ENCODE measurements at places on chromosomes 12 and 14. TPM values are rescaled to one million over a fixed set of nuclear protein-coding genes. Genes with fewer than 3 reads are reported as not detected.

The BATF gene
- total RNA-seq, result 9.8 TPM

The KRT3 gene
- not detected for total RNA-seq

The ARMH4 gene
- not detected for total RNA-seq

GRCh38 chr14:61553730-61554641 is 141.3 kb upstream of the HIF1A start:
- no peaks in the 10 kb centered on the region for H3K27me3 ChIP-seq
- peaks cover 9% of the 10 kb centered on the region for H3K36me3 ChIP-seq
- no peak overlapping the region for H3K27ac ChIP-seq

GRCh38 chr12:227286-227915 is 13.4 kb upstream of the SLC6A12 start:
- H3K27me3 ChIP-seq, result no peaks in the 10 kb centered on the region
- no peaks in the 10 kb centered on the region for H3K36me3 ChIP-seq
- H3K4me3 ChIP-seq, result no peak overlapping the region
- DNase-seq, result no peak
- H3K27ac ChIP-seq, result no peak overlapping the region

DNA sequence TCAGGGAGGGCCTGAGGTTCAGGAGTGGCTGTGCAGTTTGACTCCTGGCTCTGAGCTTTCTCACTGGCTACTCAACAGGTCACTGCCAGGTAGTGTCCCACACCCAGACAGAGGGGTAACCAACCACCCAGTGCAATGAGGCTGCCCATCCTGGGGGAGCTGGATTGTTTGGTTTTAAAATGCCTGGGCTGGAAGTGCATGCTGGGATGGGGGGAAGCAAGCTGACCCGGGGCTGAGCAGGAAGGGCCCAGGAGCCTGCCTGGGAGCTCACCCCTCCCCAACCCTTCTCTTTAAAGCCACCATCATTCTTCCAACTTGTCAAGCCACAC is 12.6 kb upstream of the ABHD12B start:
- DNase-seq, result no peak
- H3K27me3 ChIP-seq, result no peaks in the 10 kb centered on the region
- no peaks in the 10 kb centered on the region for H3K36me3 ChIP-seq
- H3K4me1 ChIP-seq, result peaks cover 7% of the 10 kb centered on the region
- peak overlapping the region; percentile 56 for H3K27ac ChIP-seq
- peak overlapping the region; percentile 84 for H3K4me3 ChIP-seq
